ENCODE measurements at places on chromosomes 12 and 14.

GRCh38 chr12:122981587-122982476, 1.4 kb downstream of the ARL6IP4 start:
- no peak for DNase-seq

GRCh38 chr14:50622978-50623377, 45.1 kb downstream of the SAV1 start:
- DNase-seq, result no peak

DNA sequence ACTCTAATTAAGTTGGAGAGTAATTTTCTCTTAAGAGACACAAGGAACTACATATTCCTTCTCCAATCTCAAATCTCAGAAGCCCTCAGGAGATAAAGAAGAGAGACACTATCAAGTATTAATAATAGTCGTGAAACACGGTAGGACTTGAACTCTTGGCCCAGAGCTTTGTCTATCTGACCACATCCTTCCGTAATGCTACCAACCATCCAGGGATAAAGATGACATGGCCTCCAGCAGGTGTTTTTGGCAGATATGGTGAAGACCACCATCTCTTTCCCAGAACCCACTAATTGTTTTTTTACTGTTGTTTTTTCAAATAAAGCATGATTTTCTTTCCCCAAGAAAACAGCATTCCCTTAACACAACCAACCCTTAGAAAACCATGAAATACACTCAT, 3.4 kb downstream of the ZNF384 start:
- no peak for DNase-seq

GRCh38 chr12:13127444-13127843, 24.0 kb upstream of the GSG1 start:
- DNase-seq, result no peak

DNA sequence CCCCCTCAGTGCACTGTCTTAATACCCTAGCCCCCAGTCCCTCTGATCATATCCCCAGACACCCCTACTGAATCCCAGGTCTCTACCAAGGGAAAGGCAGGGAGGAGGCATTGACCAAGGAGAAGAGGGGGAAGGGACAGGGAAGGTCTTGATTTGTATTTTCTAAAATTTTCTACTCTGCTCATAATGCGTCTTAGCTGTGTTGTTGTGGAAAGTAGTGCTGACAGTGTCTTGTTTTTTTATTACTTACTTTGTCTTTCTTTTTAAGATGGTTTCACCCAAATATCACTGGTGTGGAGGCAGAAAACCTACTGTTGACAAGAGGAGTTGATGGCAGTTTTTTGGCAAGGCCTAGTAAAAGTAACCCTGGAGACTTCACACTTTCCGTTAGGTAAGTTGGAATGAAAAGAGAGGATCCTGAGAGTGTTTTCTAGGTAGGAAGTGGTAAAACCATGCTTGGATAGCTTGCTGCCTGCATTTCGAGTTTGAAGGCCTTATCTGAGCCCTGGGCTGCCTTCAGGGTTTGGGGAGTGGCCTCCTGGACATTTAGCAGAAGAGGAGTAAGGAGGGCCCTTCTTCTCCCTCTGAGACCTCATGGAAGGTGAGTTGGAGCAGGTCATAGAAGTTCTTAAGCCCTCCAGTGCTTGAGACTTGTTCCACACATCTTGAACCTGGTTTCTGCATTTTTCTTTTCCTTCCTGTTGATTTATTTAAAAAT, 27.4 kb downstream of the PTPN11 start:
- DNase-seq, result no peak
